ENCODE measurements at places on chromosomes 6 and 20.

DNA sequence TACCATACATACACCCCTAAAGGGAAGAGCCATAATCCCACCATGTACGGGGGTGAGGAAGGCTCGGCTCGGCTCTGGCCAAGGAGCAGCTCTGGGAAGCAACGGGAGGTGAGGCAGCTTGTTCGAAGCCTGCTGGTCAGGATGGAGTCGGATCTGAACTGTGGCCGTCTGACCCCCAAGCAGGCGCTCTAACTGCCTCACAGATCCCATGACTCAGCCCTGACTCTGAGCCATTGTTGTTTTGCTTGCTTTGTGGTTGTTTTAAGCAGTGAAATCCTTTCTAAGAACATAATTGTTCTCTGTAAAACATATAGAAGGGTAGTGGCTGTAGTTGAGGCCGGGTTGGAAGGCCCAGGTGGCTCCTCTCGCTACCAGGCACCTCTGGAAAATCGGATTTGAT is 10.9 kb downstream of the C6orf132 start:
- no peak for DNase-seq

DNA sequence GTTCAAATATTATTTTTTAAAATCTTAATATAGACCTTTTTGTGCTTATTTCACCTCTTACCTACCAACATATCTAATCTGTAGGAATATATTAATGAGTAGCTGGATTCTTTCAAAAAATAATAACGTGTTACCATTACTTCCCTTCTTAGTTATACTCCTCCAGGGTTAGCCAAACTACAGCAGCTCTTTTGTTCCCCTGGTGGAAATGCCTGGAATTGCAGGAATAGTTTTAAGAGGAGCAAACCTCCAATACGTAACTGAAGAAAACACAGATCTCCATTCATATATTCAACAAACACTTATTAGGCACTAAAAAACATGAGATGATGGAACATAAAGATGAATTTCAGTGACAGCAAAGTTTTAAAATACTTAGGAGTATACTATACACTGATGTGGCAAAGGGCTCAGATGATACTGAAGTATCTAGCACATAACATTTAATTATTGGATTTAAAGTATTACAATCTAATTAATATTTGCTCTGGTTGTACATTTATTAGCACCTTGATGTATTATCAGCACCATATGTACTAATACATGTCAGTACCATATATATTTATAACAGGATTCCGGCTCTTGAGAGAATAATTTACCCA is 78.3 kb downstream of the TBX18 start:
- no peak for DNase-seq

DNA sequence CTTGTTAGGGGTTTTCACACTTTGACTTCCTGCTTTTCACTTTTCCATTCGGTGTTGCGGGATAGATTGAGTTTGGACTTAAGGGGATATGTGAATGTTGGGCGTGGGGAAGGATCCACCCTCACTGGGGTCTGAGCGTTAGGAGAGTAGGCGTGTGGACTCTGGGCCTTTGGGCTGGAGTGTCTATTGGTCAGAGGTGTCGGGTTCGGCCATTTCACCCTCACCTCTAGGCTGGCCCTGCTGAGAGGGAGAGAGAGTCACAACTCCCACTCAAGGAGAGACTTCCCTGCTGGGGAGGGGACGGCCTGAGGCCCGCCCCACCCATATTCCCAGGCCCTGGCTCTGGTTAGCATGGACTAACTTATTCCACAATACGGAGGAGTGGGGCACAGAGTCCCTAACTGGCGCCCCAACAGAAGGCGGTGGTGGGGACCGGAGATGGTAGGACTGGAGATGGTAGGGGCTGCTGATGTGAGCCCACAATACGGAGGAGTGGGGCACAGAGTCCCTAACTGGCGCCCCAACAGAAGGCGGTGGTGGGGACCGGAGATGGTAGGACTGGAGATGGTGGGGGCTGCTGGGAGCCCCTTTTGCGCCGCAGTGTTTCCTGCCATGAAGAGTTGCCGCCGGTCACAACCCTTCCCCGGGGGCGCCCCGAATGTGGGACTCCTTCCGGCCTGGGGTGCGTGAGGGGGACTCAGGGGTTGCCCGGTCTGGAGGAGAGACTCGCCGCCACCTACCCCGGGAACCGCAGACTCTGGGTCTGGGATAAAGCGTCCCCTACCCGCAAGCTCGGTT is 1.4 kb upstream of the PTPRA start:
- no peak for DNase-seq

DNA sequence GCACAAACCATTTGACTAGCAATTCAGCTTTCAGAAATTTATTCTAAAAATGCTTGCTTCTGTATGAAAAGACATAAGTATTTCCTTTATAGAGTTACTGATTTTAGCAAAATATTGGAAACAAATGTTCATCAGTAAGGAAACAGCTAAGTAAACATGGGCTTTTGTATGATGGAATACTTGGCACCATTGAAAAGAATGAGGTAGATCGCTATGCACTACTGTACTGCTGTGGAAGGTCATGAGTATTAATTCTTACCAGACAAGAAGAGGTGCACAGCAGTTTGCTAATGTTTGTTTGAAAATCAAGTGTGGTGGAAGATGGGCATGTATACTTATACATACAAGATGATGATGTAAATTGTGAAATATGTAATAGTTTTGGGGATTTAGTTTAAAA is 73.0 kb downstream of the FARS2 start:
- no peak for DNase-seq

DNA sequence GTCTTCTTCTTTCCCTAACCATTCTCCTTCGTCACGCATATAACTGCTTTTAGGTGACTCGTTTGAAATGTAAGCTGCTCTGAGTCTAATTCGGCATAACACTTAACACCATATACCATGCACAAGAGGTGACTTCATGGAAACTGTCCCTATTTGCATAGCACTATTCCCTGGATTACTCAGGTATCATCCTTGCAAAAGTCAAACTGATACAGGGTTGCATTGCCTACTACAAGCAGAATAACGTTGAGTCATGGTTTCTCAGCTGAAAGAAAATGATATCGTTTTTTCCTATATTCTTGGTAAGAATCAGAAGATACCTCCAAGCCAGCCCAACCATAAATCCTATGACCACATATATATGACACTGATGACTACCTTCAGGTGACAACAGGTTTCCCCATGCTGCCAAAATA is 227.5 kb downstream of the ATXN1 start:
- DNase-seq = no peak

- DNase-seq = no peak
Measured at GRCh38 chr20:41650231-41650948, 32.2 kb upstream of the CHD6 start.

- no peak for DNase-seq
Measured at GRCh38 chr20:8616792-8617191, 452.1 kb upstream of the PLCB4 start.

- no peak for DNase-seq
Measured at GRCh38 chr20:18624948-18625347, 37.1 kb downstream of the DTD1 start.

GRCh38 chr6:155894758-155895157 is 439.1 kb upstream of the NOX3 start:
- DNase-seq = peak; percentile 18

DNA sequence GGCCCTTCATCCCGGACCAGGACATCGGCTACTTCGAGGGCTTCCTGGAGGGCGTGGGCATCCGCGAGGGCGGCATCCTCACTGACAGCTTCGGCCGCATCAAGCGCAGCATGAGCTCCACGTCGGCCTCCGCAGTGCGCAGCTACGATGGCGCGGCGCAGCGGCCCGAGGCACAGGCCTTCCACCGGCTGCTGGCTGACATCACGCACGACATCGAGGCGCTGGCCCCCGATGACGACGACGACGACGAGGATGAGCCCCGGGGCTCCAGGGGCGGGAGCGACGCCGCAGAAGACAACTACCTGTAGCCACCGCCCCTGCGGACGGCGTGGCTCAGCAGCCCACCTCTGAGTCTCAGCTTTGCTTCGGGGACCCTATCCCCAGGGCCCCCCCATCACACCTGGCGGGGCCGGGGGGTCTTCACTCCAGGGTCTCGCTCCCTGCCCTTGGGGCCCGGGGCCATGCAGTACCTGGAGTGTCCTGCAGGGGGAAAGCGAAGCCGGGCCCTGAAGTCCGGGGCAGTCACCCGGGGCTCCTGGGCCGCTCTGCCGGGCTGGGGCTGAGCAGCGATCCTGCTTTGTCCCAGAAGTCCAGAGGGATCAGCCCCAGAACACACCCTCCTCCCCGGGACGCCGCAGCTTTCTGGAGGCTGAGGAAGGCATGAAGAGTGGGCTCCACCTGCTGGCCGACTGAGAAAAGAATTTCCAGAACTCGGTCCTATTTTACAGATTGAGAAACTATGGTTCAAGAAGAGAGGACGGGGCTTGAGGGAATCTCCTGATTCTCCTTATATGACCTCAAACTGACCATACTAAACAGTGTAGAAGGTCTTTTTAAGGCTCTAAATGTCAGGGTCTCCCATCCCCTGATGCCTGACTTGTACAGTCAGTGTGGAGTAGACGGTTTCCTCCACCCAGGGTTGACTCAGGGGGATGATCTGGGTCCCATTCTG is 20.8 kb upstream of the HCK start:
- peak; percentile 68 for DNase-seq

GRCh38 chr6:33205191-33206026 is 954 bp downstream of the HSD17B8 start:
- no peak for DNase-seq

GRCh38 chr6:91560409-91560808 is 973.5 kb upstream of the MAP3K7 start:
- DNase-seq = no peak

- peak; percentile 70 for DNase-seq
Measured at GRCh38 chr6:24524805-24525204, 30.0 kb downstream of the ALDH5A1 start.

GRCh38 chr20:62603021-62603906 is 39.0 kb upstream of the SLCO4A1 start:
- peak; percentile 83 for DNase-seq

DNA sequence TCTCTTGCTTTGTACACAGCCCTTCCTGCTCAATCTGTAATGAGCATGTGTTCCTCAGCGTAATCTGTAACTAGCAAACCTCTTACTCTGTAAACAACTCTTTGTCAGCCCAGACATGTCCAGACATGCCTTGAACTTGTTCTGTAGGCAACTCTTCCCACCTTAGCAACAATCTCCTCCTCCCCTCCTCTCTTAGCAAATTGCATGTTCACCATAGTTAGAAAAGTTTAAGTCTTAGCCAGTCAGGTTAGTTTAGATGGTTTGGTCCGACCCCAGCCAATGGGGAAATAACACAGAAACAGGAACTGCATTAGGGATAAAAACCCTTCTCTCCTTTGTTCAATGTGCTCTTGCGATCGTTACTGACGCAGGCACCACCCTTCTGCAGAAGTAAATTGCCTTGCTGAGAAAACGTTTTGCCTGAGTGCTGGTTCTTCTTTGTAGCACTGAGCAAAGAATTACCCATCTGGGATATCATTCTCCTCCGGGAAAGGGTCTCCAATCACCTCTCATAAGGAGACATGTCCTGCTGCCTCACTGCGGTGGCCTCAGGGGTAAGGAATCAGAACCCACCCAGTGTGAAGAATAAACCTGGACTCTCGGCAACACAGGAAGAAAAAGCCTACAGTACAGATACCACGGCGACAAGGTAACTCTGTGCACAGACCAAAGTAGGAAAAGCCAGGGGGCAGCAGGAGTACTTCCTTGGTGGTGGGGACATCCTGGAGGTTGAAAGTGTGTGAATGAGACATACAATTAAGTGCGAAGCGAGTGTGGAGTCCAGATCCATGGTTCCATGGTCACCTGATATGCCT is 26.2 kb downstream of the PLN start:
- no peak for DNase-seq

- DNase-seq = no peak
Measured at GRCh38 chr6:75530696-75531095, 37.1 kb upstream of the FILIP1 start.

DNA sequence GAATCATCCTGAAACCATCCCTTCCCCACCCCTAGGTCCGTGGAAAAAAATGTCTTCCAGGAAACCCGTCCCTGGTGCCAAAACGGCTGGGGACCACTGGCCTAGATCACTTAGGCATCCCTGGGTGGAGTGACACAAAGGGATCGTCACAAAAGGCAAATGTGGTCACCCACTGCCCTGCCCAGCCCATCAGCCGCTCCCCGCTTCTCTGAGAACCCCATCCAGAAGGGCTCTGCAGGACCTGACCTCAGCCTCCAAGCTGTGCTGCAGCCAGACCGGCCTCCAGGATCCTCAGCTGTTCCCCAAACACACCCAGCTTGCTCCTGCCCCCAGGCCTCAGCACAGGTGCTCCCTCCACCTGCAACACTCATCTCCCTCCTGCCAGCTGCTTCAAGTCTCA is 61.6 kb downstream of the PREX1 start:
- no peak for DNase-seq

DNA sequence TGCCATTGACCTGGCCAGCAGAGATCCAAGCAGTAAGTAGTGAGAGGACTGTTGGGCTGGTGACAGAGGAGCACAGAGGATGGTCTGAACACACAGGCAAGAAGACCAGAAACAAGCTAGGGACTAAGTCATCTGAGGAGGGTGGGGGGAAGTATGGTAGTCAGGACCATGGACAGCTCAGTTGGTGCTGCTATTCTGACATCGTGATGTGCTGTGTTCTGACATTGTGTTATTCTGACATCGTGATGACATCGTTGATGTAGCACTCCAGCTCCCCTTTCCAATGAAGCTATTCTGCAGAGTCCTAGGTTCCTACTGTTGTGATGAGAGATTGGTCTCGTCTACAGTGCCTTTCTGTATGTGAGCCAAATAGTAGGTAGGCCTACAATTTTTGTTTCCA is 28.7 kb downstream of the CFAP206 start:
- peak; percentile 13 for DNase-seq

DNA sequence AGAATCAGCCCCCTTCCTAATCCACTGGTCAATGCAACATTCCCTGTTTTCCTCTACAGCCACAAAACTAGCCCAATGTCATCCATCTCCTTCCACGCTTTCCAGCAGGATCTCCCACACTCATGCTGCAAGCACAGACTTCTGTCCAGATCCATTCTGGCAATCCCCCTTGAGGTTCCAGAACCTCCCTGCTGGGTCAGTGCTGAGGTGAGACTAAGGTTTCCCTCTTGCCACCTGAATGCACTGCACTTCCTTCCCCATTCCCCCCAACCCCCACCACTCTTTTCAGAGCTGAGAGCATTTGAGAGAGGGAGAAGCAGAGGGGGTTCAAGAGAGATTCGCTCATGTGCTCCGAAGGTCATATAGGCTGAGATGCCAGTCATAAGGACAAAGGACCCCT is 43.9 kb downstream of the EBF4 start:
- DNase-seq = no peak

- no peak for DNase-seq
Measured at GRCh38 chr6:5486214-5486613, 224.9 kb downstream of the FARS2 start.
